ENCODE measurements at places on chromosomes 5 and 9.

DNA sequence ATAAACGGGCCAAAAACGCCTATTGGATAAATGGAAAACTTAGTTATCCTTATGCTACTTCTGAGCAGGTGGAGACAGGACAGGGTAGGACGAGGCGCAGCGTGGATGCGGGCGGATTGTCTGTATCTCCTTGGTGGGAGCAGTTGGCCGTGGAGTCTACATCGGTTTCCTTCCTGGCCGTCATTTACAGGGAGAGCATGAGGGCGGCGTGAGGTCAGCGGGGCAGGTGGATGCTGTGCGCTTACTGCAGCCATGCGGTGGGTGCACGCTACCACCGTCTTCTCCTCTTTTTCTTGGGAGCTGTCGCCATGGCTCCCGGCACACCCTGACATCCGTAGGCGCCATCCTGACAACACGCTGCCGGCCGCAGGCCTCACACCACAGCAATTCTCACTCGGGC is 121.3 kb downstream of the ADAMTS2 start:
- DNase-seq: no peak

- DNase-seq: no peak
These were observed 41.0 kb downstream of the RNF180 start for GRCh38 chr5:64206653-64207052.

GRCh38 chr9:80030801-80031200 is 459.0 kb downstream of the TLE4 start:
- DNase-seq: no peak

DNA sequence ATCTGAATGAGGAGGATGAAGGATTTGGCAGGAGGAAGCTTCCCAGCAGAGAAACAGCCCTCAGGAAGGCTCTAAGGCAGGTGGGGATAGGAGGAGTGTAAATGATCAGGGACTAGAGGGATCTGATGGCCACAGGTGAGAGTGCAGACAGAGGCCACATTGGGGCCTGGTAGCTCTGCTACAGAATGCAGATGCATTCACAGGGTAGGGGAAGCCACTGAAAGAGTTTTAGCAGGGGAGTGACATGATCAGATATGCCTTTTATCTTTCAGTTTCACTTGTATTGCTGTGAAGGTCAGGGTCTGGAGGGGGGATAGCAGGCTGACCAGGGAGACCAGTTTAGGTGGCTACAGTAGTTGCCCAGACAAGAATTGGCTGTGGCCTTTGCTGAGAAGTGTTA is 3.0 kb downstream of the TXNDC15 start:
- DNase-seq: no peak

DNA sequence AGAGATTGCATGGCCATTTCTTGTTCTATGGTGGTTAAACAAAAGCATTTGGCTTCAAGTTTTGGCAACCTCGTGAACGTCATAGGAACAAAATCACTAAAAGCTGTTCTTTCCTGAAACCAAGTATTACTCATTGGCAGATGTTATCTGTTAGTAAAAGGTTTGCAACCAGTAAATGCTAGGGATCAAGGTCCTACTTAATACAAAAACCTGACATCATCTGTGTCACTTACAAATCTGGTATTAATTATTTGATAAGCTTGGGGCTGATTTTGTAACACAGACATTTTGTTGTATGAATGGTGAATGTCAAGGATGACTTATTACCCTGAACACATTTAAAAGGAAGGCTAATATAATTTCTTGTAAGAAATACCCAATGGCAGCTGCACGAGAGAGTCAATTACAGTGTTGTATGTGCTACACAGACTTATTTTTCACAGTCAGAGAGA is 486.4 kb upstream of the ZNF608 start:
- DNase-seq: peak; percentile 36

- DNase-seq: no peak
These were observed 24.3 kb downstream of the SPAAR start for GRCh38 chr9:35933550-35934067.

- no peak for DNase-seq
These were observed 36.8 kb upstream of the FRRS1L start for GRCh38 chr9:109203761-109204360.

DNA sequence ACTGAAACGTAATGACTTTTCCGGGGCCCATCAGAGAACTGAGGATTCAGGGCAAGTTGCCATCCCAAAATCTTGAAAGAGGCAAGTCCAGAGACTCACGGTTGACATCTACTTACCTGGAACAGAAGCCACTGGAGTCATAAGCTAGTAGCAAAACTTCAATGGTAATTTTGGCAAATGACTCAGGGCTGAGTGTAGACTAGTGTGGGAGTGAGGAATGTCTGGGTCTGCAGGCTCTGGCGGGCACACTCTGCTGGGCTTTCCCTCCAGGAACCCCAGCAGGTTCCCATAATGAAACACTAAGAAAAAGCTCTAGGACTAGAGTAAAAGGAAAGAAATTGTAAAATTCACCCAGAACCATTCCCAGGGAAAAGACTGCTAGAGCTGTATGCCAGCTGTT is 122.9 kb upstream of the NFIL3 start:
- peak; percentile 75 for DNase-seq

DNA sequence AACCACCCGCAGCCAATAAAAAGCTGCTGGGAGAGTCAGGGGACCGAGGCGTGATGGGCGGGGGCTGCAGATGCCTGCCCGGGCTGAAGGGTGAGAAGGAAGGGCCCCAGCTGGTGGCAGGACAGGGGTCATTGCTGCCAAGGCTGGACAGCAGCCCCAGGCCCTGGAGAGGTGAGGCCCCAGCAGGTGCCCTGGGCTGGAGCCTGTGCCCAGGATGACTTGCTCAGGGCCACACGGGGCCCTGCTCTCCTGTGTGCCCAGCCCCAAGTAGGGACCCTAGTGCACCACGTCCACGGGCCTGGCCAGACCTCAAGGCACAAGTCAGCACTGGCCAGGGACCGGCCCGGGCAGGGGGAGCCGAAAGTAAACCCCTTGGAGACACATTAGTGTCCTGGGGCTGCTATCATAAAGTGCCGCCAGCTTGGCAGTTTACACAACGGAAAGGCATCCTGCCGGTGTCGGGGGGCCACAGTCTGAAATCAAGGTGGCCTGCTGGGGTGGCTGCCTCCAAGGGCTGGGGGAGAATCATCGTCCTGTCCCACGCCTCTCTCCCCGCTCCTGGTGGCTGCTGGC is 22.0 kb downstream of the LHX3 start:
- no peak for DNase-seq

DNA sequence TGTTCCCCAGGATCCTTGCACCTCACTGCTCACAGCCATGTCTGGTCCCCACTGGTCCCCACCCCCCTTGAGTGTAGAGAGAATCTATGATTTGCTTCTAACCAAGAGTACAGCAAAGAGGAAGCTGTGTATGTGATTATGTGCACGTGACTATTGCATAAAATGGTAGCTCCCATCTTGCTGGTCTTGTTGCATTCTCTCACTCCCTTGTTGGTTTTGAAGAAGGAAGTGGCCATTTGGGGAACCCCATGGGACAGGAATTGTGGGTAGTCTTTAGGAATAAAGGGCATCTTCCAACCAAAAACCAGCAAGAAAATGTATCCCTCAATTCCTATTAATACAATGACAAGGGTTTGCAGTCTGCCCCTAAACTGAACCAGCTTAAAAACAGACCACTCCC is 5.2 kb upstream of the FCN2 start:
- DNase-seq: no peak

DNA sequence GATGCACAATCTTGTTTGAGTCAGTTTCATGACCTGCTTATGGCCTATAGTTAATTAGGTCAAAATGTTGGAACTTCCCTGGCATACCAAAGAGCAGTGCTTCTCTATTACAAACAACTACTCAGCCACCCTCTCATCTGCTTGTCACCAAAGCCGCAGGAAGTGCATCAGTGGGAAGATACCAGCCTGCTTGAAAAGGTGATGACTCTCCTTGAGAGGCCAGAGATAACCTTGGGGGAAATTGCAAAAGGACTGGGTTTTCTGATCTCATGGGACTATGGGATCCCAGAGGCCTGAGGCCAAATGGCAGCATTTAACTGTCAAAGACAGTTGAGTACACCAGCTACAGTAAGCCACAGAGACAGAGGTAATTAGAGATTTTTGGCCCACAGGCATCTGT is 69.9 kb downstream of the C9orf57 start:
- no peak for DNase-seq

DNA sequence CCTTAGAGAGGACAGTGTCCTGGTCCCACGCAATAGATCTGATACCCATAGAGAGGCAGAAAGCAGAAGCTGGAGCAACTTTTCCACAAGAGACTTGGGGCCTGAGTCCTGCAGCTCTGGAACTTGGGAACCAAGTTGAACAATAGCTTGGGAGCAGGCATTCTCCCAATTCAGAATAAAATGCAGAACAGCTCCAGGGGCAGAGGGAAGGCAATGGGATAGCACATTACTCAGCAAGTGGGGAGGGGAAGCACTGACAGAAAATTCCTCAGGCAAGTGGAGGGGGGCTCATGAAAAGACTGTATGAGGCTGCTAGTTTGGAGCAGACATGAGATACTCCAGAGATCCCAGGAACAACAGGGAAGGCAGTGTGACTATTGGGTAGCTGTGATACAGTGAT is 513.6 kb downstream of the HINT1 start:
- no peak for DNase-seq

DNA sequence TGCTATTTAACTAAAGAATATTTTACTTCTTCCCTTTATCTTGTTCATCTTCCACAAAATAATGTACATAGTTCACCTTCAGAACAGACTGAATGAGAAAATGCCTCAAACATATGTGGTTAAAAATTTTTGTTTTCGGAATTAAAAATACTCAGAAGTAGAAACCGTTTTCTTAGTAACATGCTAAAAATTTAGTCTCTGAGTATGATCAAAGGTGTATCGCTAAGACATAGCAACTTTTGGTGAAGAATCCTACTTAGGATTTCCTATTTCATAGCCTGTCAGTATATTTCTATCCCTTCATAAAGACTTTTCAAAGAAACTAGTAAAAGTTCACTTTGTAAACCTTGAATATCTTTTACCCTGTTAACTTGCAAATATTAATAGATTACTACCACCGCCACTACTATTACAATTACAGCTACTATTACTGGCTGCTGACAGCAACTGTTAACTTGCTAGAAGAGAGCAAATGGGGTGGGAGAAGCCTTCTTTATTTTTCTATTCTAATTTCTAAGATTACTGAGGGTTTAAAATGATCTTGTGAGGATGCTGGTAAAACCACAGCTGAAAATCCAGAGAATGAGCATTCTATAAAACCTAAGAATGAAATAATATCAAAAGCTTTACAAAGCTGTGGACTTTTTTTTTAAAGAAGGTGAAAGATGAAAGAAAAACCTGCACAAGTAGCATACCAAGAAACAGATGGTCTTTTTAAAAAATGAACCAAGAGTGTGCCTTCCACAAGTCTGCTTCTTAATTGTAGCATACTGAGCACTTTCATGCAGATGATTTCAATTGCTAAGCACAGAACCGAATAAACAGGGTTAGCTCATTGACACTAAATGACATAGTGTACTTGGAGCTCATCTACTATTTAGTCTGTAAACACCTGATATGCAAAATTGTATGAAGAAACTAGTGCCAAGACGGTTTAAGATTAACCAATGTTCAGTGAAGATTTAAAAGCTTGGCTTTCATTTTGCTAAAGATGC is 246.3 kb upstream of the EFNA5 start:
- DNase-seq: no peak

DNA sequence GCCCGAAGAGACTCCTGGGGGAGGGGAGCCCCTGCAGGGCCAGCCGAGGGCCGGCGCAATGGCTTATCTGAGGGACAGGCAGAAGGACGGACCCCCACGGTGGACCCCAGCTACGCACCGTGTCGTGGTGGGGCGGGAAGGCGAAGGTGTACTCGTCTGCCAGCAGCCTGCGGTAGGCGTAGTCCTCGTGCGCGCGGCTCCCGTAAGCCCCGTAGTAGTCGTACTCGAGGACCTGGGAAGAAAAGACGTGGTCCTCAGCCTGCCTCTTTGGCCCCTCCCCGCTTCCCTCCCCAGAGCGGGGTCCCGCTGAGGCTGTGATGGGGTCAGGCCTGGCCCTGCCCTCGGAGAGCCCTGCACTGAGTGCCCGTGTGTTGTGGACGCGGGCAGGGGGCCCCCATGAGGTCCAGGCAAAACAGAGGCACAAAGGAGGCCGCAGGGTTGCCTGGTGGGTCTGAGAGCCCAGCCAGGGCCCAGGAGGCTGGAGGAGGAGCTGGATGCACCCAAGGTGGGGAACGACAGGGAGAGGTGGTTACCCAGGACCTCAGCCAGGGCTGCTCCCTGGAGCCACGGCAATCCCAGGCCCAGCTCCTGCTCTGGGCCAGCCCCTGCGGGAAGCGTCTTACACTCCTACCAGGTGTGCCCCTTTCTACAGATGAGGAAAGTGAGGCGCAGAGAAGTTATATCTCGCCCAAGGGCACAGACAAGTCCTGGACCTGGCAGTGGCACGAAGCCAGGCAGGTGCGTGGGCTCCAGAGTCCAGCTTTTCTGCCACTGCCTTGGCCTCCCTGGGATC is 35.2 kb downstream of the SARDH start:
- DNase-seq: no peak

DNA sequence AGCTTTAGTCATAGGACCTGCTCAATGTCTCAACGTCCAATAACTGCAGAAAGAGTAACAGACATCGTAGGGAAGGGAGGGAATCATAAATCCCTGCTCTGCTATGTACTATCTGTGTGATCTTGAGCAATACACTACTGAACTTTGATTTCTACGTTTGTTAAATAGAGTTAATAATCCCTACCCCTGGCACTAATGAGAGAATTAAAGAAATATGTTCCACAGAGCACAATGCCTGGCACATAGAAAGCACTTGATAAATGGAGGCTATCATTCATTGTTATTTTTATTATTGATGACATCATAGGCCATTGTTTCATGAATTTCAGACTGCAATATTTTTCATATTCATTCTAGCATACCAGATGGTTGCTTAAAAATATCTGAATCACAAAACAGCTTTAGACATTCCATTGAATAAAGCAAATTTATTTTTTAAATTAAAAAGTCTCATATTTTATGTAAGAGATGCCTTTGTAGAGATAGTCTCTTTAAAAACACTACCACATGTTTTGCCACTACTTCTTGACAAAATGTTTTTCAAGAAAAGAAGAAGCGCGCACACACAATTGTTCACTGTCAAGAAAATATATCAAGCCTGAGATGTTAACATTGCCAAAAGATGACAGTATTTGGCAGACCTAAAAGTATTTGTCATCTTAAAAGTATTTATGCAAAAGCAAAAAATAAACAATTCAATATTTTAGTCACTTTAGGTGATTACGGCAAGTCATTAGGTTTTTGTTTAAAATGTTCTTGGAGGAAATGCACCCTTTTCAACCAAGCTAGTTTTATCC is 108.5 kb downstream of the EBF1 start:
- peak; percentile 17 for DNase-seq

DNA sequence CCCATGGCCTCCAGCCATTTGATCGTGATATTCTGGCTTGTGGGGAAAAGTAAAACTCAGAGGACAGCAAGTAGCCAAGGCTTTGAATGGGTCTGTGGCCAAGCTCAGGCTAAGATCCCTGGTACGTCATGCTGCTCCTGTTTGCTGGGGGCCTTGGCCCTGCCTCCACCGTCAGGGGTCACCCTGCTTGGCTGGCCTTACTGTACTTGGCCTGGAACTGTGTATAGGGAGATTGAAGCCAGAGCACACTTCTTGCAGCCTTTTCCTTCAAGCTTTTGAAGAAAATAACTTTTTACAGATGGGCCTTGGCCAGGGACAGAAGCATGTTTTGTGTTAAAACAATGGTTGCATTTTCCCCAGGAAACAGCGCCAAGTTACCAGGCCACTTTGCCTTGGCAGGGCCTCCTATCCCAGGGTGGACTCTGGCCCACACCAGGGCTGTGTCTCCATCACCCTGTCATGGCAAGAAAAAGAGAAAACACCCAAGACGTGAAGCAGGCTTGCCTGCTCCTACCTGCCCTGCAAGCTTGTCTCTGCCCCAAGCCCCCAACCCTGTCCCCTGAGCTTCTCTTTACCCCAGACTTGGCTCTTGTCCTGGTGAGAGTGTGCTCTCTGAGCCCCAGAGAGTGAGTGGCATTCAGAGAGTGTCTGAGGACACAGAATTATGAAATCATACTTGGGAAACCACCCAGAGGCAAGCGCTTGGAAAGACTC is 286.9 kb downstream of the GADD45G start:
- no peak for DNase-seq

Data from GM03348 (cell line).